Prostate gland (tissue), 2 donors: ENCODE measurements at places on chromosomes 1 and 21. TPM values are rescaled to one million over a fixed set of nuclear protein-coding genes. Genes with fewer than 3 reads are reported as not detected.

LCE1D gene
- total RNA-seq: not detected

GRCh38 chr21:42535602-42536171 is 22.0 kb downstream of the SLC37A1 start:
- no peak for DNase-seq

DNA sequence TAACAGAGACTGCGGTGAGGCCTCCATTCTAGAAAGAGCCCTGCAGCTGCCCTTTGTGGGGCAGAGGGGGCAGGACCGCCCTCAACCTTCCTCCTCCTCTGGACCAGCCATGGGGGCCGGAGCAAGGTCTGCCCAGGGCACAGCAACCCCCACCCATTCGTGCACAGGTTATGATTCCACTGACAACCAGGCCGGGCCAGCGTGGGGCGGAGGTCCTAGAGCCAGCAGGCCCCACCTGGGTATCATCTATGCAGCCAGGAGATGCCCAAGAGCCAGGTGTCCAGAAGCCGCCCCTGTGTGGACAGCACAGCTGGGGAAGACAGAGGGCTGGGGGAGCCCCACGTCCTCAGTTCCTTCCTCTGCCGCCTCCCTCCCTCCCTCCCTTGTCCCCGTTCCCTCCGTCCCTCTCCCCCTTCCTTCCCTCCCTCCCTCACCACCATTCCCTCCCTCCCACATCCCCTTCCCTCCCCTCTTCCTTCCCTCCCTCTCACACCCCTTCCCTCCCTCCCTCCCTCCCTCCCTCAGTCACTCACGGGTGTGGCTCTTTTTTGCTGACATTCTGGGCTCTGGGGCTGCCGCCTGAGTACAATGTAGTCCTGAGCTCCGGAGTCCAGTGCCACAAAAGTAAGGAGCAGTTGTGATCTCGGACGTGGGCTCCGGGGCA is 12.3 kb downstream of the RNF223 start:
- DNase-seq: no peak

- no peak for DNase-seq
Observed at GRCh38 chr1:20069874-20070273, at the start of gene PLA2G5. PLA2G5 (plus strand) TSS chr1:20070194; CDS start chr1:20084831, 14,637 bp downstream.

DNA sequence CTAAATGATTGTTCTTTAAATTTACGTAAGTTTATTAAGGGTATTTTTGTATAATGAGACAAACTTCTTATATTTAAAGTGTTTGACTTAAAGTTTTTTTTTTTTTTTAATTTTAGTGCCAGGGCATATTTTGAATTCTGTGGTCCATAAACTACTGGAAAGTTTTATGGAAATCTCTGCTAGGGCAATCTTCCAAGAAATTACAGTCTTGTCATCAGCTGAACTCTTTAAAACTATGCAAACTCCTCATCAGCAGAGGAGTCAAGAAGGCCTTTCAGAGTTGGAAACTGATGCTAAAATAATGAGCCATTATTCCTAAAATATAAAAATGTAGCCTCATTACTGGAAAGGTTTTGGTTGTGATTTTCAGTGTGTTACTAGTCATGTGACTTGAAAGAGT is 1201.9 kb downstream of the BRINP3 start:
- DNase-seq: no peak
